ENCODE measurements at places on chromosomes 1 and 21. TPM values are rescaled to one million over a fixed set of nuclear protein-coding genes. Genes with fewer than 3 reads are reported as not detected.

DNA sequence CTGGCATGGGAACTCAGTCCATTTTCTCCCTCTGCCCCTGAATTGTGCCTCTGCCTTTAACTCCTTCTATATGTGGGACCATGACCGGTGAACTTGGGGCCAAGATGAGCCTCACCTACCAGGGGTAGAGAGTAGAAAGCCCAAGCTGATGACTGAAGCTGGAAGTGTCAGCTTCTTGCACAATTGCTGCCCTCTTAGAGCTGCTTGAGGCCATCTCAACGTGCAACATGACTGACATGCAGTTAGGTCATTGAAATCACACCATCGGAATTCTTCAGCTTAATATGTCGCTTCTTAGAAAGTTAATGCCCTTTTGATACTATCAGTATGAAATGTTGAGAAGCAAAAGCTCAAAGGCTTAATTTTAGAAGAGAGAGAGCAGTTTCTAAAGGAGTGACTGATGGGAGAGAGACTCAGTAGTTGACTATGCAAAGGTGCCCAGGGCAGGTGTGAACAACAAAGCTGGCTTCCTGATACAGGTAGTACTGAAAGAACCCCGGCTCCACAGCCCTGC, 89.4 kb upstream of the UBE2U start:
- no peak for DNase-seq

CD244 gene
- 0.27 TPM for total RNA-seq

HAO2 gene
- not detected for total RNA-seq

- DNase-seq, result no peak
Observed at GRCh38 chr1:241048622-241049021, 308.4 kb downstream of the RGS7 start.

SV2A gene
- total RNA-seq, result 0.22 TPM

GRCh38 chr1:228084797-228085196, 2.3 kb downstream of the ARF1 start:
- no peak for DNase-seq

IGSF5 gene
- 4.1 TPM for total RNA-seq

DNA sequence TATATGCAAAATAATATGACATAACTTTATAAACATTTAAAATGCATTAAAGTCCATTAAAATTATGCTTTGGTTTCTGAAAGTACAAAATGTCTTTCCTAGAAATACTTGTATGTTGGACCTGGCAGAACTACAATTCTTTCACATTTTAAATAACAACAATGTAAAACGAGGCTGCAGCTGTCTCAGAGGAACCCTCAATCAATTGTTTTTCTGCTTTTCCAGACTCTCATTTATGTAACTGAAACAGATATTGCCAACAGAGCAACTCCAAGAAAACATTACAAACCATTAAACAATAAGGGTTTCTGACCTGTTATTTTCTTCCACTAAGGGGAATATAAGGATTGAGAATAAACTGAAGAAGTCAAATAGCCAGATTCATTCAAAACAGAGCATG, 1193.4 kb downstream of the NCAM2 start:
- no peak for DNase-seq

DNA sequence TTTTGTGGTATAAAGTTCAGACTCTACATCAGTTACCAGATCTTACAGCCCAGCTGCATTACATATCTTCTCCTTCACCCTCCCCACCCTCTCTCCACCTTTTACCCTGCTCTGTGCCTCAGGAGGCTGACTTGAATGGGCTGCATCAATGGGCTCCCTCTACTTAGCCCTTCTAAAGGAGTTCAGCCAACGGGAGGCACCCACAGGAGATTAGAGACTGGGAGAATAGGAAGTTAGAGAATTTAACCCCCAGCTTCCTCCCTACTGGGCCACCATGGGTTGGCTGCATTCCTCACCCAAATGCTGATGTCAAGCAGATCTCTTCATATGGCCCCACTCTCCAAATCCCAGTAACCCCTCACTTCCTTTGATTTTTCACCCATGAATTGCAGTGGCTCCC, 17.1 kb upstream of the DUSP23 start:
- no peak for DNase-seq

GRCh38 chr1:7402548-7402850, 368.6 kb upstream of the VAMP3 start:
- no peak for DNase-seq

DNA sequence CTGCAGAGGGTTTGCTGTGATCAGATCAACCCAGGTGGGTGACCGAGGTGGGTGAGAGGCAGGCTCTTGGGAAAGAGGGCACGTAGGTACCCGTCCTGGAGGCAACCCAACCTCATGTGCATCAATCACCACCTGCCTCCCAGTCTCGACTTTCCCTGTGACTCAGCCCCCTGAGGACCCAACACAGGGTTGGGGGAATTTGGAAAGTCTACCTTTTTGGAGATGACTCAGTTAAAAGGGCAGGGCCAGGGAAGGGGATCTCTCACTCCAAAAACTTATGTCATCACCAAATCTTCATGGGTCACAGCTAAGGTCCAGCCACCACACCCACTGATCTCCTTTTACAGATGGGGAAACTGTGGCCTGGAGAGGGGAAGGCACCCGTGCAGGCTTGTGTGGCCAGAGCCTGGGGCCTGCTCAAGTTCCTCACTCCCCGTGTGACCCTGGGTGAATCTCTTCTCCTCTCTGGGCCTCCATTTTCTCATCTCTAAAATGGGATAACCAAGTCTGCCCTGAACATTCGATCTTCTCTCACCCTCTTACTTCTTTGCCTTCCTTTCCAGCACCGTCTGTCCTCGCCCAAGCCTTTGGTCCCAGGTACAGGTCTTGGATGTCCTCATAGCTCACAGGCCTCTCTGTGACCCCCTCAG, 34.6 kb upstream of the WNT4 start:
- DNase-seq, result no peak

DNA sequence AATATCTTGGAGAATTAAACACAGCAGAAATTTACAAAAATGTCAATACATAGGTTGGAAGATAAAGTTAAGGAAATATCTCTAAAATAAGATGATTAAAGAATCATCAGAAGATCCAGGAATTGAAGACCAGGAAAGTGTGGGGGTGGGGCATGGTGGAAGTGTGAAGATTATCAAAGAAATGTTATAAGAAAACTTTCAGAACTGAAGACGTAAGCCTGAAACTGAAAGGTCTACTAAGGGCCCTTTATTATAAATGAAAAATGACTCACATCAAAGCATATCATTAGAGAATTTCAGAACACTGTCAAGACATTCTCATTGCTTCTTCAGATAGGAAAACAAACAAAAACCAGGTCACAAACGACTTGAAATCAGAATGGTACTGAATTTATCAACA, 92.4 kb upstream of the DPT start:
- DNase-seq, result no peak

- DNase-seq, result no peak
Observed at GRCh38 chr1:98331718-98332311, 329.7 kb upstream of the SNX7 start.

GRCh38 chr1:220094016-220094911, at the start of gene IARS2:
TSS of gene IARS2 (plus strand) at chr1:220094132. CDS start at chr1:220094217, 85 bp downstream.
- peak; percentile 93 for DNase-seq

- no peak for DNase-seq
Observed at GRCh38 chr1:43128816-43129215, 43.3 kb downstream of the EBNA1BP2 start.

DNA sequence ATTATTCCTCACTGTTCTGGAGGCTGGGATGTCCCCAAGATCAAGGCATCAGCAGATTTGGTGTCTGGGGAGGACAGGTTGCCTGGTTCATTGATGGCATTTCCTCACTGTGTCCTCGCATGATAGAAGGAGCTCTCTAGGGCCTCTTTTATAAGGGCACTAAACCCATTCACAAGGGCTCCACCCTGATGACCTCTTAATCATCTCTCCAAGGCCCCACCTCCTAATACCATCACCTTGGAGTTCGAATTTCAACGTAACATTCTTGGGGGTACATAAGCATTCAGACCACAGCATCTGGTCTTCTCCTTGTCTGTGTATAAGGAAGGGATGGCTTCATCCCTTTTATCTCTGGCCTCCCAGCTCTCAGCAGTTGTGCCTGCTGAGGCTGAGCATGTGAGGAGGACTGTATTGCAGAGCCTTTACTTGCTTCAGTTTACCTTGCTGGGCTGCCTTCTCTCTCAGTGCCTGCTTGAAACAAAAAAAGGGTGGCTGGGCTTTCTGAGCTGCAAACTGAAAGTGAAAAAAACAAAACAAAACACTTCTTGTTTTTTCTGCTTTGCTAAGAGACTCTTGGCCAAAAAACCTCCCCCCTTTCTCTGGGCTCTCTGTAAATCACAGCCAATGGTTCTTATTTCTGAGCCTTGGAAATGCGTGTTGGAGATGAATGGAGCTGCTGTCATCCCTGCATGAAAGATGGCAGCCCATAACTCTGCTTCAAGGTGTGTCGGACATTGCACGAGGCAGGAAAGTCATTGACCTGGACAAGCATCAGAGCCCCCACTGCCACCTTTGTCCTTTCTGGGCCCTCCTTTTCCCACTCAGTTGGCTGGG, 75.8 kb downstream of the RHOU start:
- DNase-seq, result no peak

GRCh38 chr1:244460197-244460596, 876 bp upstream of the CATSPERE start:
- DNase-seq, result no peak

PLCH2 gene
- total RNA-seq, result 0.25 TPM

A3GALT2 gene
- total RNA-seq, result not detected

DNA sequence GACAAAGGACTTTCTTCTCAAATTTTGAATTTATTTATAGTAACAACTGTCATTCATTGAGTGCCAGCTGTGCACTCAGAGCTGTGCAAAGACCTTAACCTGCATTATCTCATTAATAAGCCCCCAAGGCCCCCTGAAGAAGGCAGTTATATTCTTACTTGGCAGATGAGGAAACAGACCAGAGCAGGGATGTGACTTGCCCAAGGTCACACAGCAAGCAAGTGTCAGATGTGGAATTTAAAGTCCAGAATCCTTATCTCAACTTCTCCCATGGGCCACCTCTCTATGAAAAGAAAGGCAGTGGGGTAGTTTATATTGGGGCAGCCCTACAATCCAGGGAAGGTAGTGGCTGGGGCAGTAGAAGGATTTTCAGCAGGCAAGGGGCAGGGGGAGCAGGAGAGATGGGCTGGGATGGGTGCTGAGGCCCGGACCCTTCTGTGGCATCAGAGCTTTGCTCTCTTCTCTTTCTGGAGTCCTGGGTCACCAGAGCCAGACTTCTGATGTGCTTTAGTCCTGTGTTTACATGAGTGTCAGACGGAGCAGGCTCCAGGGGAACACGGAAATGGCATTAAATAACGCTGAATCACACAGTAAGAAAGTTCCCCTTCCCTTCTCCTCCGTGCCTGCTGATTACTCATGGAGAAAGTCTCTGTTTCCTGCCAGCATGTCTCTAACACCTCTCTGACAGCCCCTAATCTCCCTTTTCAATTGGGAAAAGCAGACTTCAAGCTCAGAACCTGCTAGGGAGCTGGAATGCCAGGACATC, 39.5 kb downstream of the EPHB2 start:
- no peak for DNase-seq

GRCh38 chr21:25872271-25872670, 137.5 kb downstream of the GABPA start:
- DNase-seq, result no peak

FAM229A gene
- total RNA-seq, result 2.8 TPM

- DNase-seq, result no peak
Observed at GRCh38 chr1:67632811-67633655, 52.0 kb upstream of the GADD45A start.

- no peak for DNase-seq
Observed at GRCh38 chr1:84972377-84972987, 24.4 kb downstream of the MCOLN2 start.

KCNA3 gene
- 0.47 TPM for total RNA-seq

C1orf115 gene
- total RNA-seq, result 22.7 TPM

GRCh38 chr1:200473698-200474371, 64.0 kb upstream of the ZNF281 start:
- DNase-seq, result no peak

DNA sequence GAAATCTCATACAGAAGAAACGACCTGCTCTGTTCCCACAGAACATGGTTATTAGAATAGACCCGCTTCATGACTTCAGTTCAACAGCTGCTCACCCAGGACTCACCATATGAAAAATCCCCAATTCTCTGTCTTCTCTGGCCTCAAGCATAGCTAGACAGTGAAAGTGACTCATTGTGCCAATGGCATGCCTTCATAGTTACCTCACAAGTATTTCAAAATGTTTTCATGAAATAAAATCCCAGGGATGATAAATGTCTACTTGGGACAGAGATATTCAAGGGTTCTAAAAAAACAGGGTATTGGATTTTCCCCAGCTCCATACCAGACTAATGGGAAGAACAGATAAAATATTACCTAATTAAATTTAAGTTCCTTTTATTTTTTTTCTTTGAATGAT, 82.3 kb downstream of the NOTCH2 start:
- no peak for DNase-seq

DNA sequence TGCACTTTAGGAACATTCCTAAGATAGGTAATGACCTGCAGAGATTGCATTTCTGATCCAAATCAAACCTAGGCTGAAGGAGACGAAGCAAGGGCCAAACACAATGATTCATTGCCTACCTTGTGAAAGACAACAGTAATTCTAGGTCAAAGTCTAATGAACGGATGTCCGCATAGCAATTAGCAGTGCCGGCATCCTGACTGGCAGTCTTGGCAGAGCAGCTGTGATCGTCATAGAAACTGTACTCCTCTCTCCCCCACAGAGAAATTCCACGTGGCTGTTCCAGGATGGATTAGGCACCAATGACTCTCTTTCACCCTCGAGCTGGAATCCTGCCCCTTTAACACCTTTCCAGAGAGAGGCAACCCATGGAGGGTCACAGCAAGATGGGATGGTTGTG, 28.9 kb upstream of the VAV3 start:
- DNase-seq, result no peak

DNA sequence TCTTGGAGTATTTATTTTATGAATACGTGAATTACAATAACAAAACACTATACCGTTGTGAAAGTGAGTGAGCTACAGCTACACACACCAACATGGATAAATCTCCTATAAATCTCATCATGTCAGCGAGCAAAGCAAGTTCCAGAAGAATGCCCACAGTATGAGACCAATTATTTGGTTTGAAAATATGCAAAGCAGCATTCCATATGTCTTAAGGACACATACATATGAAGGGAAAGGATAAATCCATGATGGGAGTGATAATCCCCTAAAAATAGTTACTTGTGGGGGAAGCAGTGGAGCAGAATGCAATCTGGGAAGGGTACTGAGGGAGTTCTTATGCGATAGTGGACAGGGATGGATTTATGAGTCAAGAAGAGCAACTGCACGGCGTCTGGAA, 261.3 kb downstream of the DISC1 start:
- DNase-seq, result no peak

DNA sequence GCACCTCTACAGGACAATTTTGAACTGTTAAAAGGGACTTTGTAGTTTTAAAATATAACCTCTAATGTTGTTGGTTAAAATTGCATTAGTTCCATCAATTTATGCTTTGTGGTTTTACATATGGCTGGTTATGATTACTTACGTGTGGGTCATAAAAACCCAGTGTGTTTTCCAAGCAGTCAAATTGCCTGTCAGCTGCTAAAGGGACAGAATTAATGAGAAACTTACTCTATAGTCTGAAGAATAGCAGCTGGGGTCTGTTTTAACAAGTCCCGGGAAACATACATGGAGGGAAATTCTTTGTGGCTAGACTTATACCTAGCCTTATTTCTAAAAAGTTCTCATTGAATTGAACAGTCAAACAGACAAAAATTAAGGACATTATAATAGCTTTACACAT, 820.9 kb upstream of the ADGRL4 start:
- DNase-seq, result no peak

All from left ventricle myocardium superior (tissue), 1 donor.